ENCODE measurements at places on chromosomes 5 and 9.

GRCh38 chr9:103037508-103038477 lies 42.7 kb downstream of the CYLC2 start:
- DNase-seq: no peak

DNA sequence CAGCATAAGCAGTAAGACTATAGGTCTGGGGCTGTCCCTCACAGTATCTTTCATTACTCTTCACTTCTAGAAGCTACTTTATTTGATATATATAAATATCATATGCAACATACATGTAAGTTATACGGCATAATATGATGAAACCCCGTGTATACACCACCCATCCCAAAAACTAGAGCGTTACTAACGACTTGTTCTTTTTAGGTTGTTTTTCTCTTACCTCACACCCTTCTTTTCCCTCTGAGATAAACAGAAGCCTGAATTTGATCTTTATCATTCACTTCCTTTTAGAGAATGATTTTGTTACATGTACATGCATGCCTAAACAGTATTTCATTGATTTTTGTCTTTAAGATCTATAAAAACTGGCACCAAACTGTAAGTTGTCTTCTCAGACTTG lies 3.7 kb downstream of the TRMO start:
- no peak for DNase-seq

- DNase-seq: no peak
These were observed 186.2 kb downstream of the SNX18 start for GRCh38 chr5:54703565-54704255.

DNA sequence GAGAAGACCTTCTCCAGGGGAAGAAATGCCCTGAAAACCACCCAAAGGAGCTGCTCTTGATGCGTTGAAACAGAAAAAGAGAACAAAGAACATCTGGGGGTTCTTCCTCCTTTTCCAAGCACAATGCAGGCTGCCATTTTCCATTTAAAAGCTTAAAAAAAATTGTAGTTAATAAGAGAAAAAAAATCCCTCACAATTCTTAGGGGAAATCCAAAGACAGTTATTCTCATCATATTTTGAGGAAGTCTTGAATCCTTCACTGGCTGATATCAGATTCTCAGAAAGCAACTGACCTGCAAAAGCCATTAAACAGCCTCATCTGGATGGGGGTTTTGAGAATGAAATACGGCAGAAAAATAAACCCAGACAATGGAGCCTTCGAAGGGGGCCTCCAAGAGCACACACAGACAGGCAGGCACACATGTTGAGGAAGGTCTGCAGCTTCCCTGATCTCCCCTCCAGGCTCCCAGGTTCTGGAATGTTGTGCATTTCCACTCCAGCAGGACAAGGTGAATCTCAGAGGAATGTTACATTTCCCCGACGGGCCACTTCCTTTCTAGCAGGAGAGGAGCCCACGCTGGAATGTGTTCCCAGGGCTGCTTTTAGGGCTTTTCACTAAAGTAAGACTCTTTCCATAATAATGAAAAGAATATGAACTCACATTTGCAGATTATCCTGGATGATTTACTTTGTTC lies 159.4 kb upstream of the S1PR3 start:
- no peak for DNase-seq

- no peak for DNase-seq
These were observed 1.3 kb downstream of the LPAR1 start for GRCh38 chr9:111036946-111037345.

- no peak for DNase-seq
These were observed 6.7 kb downstream of the GAPT start for GRCh38 chr5:58497921-58498320.

DNA sequence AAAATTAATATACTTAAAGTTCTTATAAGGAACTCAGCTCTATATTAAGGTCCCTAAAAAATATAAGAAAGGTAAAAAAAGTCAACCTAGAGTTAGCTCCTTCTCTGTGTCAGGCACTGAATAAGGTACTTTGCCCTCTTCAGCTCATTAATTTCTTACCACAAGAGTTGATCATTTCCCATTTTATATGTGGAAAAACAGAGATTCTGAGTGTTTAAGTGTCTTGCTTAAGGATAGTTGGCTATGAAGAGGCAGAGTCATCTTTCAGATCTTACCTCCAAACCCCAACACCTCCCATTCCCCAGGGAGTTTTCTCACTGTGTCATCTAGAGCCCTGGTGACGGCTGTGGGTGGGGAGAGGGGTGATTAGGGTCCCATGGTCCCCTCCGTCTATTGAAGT lies 40.6 kb downstream of the INSYN2B start:
- no peak for DNase-seq

DNA sequence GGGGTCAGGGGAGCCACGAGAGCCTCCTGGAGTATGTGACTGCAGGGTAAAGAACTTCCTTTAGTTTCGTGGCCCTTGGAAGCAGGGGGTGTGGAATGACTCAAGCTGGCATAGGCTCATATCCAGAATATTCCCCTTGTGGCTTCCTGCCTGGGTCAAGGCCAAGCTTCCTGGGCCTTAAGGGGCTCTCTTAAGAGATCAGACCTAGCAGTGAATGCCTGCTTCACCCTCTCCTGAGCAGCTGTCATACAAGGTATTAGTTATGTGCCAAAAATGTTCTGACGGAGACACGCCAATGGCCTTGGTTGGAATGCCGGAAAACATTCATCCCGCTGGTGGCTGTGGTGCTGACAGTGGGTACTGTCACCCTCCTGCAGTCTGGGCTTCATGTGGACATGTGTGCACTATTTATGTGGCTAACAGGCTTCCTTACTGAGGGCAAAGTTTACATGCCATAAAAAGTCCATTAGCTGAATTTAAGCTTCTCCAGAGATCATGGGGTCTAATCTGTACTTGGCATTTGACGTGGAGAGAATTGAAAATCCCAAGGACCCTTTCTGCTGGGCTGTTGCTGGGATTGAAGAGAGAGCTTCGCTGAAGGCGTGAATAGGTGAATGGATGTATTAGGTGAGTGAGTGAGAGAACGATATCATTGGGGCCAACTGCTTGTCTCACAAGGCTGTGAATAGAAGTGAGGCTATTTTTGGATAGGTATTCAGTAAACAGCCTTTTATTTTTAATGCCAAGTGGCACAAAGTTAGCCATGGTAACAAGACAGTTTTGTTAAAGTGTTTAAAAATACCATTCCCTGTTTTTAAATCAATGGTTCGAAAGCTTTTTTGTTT lies 156.8 kb downstream of the MACROH2A1 start:
- no peak for DNase-seq

DNA sequence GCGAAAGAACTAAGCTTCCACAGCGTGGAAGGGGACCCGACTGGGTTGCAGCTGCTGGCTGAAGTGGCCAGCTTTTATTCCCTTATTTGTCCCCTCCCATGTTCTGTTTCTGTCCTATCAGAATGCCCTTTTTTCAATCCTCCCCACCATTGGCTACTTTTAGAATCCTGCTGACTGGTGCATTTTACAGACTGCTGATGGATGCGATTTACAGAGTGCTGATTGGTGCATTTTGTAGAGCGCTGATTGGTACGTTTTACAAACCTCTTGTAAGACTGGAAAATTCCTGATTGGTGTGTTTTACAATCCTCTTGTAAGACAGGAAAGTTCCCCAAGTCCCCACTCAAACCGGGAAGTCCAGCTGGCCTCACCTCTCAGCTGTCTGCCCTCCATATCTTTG lies 50.7 kb downstream of the KLF9 start:
- no peak for DNase-seq

GRCh38 chr9:86550401-86550800 lies 196.2 kb upstream of the TUT7 start:
- no peak for DNase-seq

GRCh38 chr9:92295240-92295790 lies 1.8 kb upstream of the IARS1 start:
- DNase-seq: no peak

GRCh38 chr9:98226516-98226915 lies 28.9 kb downstream of the TBC1D2 start:
- no peak for DNase-seq
